ENCODE measurements at places on chromosomes 4 and X.

- no peaks in the 10 kb centered on the region for H3K27me3 ChIP-seq
- no peaks in the 10 kb centered on the region for H3K4me1 ChIP-seq
Measured at GRCh38 chrX:155143959-155144548, 72.2 kb upstream of the VBP1 start.

- H3K36me3 ChIP-seq = no peaks in the 10 kb centered on the region
- H3K4me3 ChIP-seq = no peak overlapping the region
- peaks cover 4% of the 10 kb centered on the region for H3K27me3 ChIP-seq
Measured at GRCh38 chr4:176439611-176440010, 119.8 kb downstream of the SPCS3 start.

- no peak overlapping the region for H3K4me3 ChIP-seq
- no peaks in the 10 kb centered on the region for H3K36me3 ChIP-seq
- no peak overlapping the region for H3K27ac ChIP-seq
- DNase-seq = no peak
- H3K4me1 ChIP-seq = no peaks in the 10 kb centered on the region
Measured at GRCh38 chr4:11631416-11631815, 202.7 kb upstream of the HS3ST1 start.

DNA sequence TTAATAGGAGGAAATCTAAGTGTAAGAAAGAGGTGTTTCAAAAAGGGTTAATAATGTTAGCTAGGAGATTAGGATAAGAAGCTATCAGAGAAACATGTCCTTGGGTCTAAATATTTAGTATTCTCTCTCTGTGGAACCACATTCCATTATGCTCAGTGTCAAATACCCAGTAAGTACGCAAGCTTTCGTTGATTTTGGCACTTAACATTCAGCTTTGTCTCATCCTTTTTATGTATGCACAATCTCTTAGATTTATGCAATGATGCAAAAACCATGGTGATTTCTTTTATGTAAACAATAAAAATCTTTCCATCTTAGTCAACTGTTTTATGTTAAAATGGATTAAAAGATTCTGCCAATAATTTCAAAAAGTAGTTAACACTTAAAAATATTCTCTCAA lies 129.2 kb downstream of the KLHL13 start:
- no peak overlapping the region for H3K4me3 ChIP-seq
- DNase-seq = no peak
- H3K27me3 ChIP-seq = no peaks in the 10 kb centered on the region
- no peaks in the 10 kb centered on the region for H3K36me3 ChIP-seq
- peaks cover 7% of the 10 kb centered on the region for H3K4me1 ChIP-seq
- no peak overlapping the region for H3K27ac ChIP-seq

- DNase-seq = no peak
- H3K27me3 ChIP-seq = no peaks in the 10 kb centered on the region
- no peaks in the 10 kb centered on the region for H3K4me1 ChIP-seq
- no peak overlapping the region for H3K4me3 ChIP-seq
- H3K27ac ChIP-seq = no peak overlapping the region
Measured at GRCh38 chrX:38516196-38516774, 45.1 kb upstream of the TSPAN7 start.

DNA sequence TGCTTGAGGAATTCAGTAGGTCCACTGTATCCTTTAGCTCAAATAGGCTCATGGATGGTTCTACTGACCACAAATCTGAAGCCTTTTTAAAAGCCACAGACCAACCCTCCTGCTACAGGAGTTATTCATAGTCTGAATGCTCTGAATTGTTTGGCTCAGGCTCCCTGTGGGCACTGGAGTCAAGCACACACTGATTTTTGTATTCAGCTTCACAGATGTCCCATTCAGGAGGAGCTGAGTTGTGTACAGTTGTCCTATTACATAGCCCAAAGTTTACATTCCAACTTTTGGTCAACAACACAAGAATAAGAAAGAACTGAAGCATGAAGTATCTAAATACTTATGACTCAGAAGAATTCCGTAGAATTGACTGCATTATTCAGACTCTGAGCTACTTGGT lies 243.9 kb downstream of the UNC5C start:
- H3K36me3 ChIP-seq = peaks cover 21% of the 10 kb centered on the region
- no peak overlapping the region for H3K4me3 ChIP-seq
- H3K4me1 ChIP-seq = peaks cover 12% of the 10 kb centered on the region

DNA sequence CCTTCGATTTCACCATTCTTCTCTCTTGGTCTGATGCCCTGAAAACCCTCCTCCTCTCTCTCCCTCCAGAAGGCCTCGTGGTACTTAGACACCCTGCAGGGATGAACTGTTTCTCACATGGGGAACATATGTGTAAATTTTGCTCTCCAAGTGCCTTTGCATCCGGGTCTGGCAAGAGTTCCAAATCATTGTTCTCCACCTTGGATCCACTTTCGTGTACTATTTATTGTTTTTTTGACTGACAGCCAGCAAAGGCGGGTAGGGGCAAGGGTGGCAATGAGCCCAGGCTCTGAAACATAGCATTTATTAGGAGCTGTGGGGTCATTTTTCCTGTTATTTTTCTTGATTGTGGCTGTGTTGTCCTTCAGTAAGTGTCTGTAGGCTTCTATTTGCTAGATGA lies 81.7 kb downstream of the RTL5 start:
- no peak for DNase-seq
- H3K4me3 ChIP-seq = no peak overlapping the region
- H3K4me1 ChIP-seq = peaks cover 16% of the 10 kb centered on the region

DNA sequence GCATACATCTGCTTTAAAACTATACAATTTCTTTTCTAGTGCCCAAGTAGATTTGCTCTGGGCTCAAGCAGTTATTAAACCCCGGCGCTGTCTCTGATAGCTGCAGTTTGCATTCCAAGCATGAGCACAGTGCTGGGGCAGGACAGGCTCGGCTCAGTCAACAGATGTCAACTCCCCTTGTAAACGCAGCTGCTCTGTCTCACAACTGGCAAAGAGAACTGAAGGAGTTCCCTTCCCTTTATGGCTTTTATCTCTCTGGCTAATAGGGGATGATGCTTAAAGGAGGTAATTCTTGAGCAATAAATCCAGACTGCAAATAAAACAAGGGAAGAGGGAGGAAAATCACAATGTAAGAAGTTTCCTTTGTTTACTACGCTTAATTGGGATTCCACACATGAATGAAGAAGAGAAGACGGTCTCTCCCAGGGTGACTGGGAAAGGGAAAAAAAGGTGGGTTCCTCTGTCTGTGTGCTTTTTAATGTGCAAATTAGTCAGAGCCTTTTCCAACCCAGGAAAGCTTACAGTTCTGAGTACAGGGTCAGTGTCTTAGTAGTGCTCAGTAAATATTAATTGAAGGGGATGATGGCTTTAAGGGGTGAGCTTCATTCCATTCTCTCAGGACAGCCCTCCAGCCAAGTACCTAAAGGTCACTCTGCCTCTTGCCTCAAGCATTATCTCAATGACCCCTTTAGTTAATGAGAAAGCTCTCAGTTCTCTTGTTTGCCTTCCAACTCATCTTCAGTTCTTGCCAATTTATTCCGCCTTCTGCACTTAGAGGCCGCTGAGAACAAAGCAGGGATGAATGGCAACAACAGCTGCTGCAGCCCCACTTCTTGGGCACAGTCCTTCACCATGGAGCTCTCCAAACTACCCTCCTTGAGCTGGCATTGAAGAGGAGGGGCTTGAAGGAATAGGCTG lies 155.7 kb upstream of the JADE1 start:
- no peak for DNase-seq
- peaks cover 23% of the 10 kb centered on the region for H3K4me1 ChIP-seq
- H3K36me3 ChIP-seq = peaks cover 4% of the 10 kb centered on the region
- H3K27ac ChIP-seq = peak overlapping the region; percentile 48

GRCh38 chr4:85092943-85093342 lies 126.5 kb upstream of the WDFY3 start:
- H3K4me1 ChIP-seq = no peaks in the 10 kb centered on the region
- H3K27ac ChIP-seq = no peak overlapping the region
- no peaks in the 10 kb centered on the region for H3K27me3 ChIP-seq
- H3K4me3 ChIP-seq = no peak overlapping the region

DNA sequence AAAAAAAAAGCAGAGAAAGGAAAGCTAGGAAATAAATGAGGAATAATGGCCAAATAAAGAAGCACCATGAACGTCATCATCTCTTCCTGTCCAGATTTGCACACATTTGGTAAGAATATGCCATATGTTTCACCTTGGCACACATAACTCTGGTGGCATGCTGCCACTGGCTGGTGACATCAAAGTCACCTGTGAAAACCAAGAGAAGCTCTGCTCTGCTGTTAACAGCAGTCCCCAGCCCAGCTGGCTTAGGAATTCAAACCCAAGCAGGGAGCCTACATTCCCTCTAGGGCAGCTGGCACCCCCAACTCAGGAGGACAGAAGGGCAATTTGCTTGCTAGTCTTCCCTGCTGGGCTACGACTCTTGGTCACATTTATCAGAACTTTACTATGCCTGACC lies 77.6 kb downstream of the RASL11B start:
- DNase-seq = no peak
- no peak overlapping the region for H3K4me3 ChIP-seq
- no peaks in the 10 kb centered on the region for H3K36me3 ChIP-seq
- no peaks in the 10 kb centered on the region for H3K27me3 ChIP-seq
- H3K4me1 ChIP-seq = peaks cover 6% of the 10 kb centered on the region

GRCh38 chr4:54403700-54404453 lies 174.8 kb downstream of the PDGFRA start:
- H3K4me3 ChIP-seq = no peak overlapping the region
- H3K27ac ChIP-seq = no peak overlapping the region
- no peak for DNase-seq

- no peaks in the 10 kb centered on the region for H3K36me3 ChIP-seq
- H3K27ac ChIP-seq = no peak overlapping the region
- H3K27me3 ChIP-seq = no peaks in the 10 kb centered on the region
- H3K4me3 ChIP-seq = no peak overlapping the region
Measured at GRCh38 chrX:106670631-106671030, 55.9 kb upstream of the RNF128 start.

DNA sequence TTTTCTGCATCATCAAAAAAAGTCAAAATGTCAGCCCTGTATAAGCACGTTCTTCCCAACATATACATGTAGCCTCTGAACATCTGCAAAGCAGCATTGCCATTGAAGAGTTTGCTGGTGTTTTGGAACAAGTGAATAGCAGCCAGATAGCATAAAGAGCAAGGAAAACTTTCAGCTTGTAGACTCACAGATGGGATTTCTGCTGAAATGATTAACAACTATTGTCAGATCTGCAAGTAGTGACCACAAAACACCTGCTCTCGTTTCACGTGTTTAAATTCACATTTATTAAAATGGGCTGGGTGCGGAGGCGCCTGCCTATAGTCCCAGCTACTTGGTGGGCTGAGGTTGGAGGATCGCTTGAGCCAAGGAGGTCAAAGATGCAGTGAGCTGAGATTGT lies 123.7 kb downstream of the SPRY1 start:
- no peak for DNase-seq
- no peak overlapping the region for H3K4me3 ChIP-seq
- no peaks in the 10 kb centered on the region for H3K36me3 ChIP-seq
- H3K4me1 ChIP-seq = peaks cover 24% of the 10 kb centered on the region

GRCh38 chrX:52923781-52924241 lies 26.7 kb downstream of the FAM156B start:
- peak overlapping the region; percentile 21 for H3K4me3 ChIP-seq
- H3K36me3 ChIP-seq = no peaks in the 10 kb centered on the region
- H3K27ac ChIP-seq = peak overlapping the region; percentile 26
- no peaks in the 10 kb centered on the region for H3K27me3 ChIP-seq
- no peak for DNase-seq

GRCh38 chr4:26185436-26185835 lies 135.4 kb upstream of the RBPJ start:
- no peaks in the 10 kb centered on the region for H3K27me3 ChIP-seq
- no peaks in the 10 kb centered on the region for H3K4me1 ChIP-seq
- no peak for DNase-seq
- H3K4me3 ChIP-seq = no peak overlapping the region
- no peak overlapping the region for H3K27ac ChIP-seq

- no peak overlapping the region for H3K4me3 ChIP-seq
- peaks cover 30% of the 10 kb centered on the region for H3K36me3 ChIP-seq
- no peaks in the 10 kb centered on the region for H3K27me3 ChIP-seq
- no peak for DNase-seq
- H3K4me1 ChIP-seq = no peaks in the 10 kb centered on the region
- H3K27ac ChIP-seq = no peak overlapping the region
Measured at GRCh38 chr4:39305912-39306677, 60.1 kb downstream of the RFC1 start.

GRCh38 chrX:4706961-4707360 lies 993.5 kb upstream of the PRKX start:
- H3K27ac ChIP-seq = no peak overlapping the region
- H3K4me3 ChIP-seq = no peak overlapping the region
- peaks cover 22% of the 10 kb centered on the region for H3K4me1 ChIP-seq
- peaks cover 12% of the 10 kb centered on the region for H3K36me3 ChIP-seq
- H3K27me3 ChIP-seq = no peaks in the 10 kb centered on the region
- no peak for DNase-seq

DNA sequence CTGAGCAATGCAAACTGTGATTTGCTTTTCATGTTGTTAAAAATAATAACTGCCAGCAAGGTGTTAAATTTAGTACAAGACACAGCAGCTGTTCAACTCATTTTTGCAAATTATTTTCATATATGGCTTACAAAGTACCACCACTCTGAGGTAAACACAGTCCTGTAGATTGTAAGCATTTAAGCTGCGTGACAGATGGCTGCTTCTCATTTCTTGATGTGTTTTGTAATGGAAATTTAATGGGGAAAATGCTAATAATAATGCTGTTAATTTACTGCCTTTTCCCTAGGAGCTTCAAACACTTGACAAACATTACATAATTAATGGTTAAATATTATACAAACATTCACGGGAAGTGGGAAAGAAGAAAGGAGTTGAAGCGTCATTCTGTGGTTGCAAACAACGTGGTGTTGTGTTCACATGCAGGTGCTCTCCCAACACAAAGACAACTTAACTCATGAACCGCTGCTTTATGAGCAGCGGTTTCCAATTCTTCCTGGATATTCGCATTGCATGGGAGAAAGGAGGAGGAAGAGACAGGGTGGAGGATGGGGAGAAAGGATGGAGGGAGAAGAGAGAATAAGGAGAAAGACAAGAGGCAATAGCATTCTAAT lies 236.8 kb upstream of the VCX start:
- no peak overlapping the region for H3K27ac ChIP-seq
- no peaks in the 10 kb centered on the region for H3K36me3 ChIP-seq
- no peak for DNase-seq

DNA sequence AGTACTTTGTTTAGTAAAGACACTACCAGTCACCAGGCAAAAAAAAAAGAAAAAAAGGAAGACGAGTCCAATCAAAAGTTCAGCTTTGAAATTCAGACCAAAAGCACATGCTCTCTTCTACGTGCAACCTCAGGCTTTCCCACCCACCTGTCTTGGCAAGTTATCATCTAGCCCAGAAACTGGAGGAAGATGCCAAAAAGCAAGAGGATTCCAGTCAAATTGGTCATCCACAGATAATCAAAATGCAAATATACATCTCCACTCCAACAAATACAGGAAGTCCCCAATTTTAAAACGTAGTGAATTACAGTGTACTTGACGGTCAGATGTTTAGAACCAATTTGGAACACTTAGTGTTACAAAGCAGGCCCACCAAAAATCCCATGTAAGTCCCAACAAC lies 96.5 kb downstream of the PALLD start:
- DNase-seq = no peak
- no peaks in the 10 kb centered on the region for H3K36me3 ChIP-seq
- no peak overlapping the region for H3K27ac ChIP-seq
- no peaks in the 10 kb centered on the region for H3K27me3 ChIP-seq
- no peak overlapping the region for H3K4me3 ChIP-seq
